HepG2 (cell line): ENCODE measurements at places on chromosomes 1 and 21.

GRCh38 chr1:188062456-188062855, 1233.7 kb downstream of the PLA2G4A start:
- no peak for DNase-seq

GRCh38 chr21:46392921-46393320, 65.8 kb upstream of the DIP2A start:
- no peak for DNase-seq

GRCh38 chr1:207670192-207670591, 25.3 kb downstream of the CR1L start:
- DNase-seq, result no peak

- DNase-seq, result peak; percentile 79
Measured at GRCh38 chr1:16498573-16499413, 15.3 kb downstream of the RNU1-1 start.

DNA sequence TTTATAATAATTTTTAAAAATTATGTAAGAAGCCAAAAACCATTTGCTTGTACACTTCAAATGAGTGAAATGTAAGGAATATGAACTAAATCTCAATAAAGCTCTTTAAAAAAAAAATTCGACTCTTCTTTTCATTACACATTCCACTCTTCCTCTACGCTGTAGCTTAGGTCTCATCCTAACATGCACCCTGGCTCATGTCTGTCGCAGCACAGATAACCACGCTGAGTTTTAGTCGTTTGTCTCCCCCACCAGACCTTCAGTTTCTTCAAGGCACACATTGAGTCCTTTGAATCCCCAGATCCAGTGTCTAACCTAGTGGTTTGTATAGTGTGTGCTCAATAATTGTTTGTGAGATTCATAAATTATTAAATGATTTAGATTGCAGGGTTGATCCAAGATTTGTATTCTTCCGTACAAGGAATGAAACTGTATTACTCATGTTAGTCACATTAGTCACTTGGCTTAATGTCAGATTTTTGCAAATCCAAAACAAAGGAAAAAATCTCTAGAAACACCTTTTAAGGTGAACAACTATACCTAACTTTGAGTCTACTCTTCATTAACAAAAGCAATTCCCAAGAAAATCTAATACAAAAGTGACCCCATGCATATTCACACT, 57.3 kb downstream of the SLC25A24 start:
- DNase-seq, result no peak

DNA sequence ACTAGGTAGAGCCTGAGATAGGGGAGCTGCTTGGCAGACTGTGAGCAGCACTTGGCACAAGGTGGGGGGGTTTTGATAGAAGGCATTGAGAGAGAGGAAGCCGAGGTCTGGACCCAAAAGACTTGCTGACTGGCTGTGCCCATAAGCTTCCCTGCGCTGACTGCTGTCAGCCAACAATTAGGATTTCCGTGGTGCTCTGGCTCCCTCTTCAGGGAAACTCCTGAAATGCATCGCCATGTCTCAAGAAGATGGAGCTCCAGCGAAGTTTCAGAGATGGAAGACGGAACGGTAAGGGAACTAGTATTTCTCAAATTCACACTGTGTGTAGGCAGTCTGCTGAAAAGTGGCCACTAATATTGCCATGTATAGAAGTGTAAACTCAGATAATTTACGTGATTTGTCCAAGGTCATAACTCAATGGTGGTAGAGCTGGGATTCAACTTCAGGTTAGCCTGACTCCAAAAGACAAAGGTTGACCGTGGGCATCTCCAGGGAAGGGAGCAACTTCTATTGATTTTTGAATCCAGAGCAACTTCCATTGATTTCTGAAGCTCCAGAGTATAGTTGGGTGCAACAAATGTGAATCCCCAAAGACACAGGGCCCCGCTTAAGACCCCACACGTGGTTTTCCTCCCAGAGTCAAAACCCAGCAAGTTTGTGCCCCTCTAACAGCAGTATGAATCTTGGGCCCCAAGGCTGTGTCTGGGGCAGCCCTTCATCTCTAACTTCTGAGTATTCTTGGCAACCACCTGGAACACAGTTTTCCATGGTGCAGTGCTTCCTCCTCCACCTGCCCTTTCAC, 44.5 kb upstream of the CRNN start:
- DNase-seq, result peak; percentile 40

- no peak for DNase-seq
Measured at GRCh38 chr21:44865561-44866280, 7.8 kb downstream of the PTTG1IP start.

GRCh38 chr1:201882665-201883132, 6.0 kb upstream of the SHISA4 start:
- no peak for DNase-seq

- DNase-seq, result no peak
Measured at GRCh38 chr21:30251781-30252180, 31.0 kb downstream of the KRTAP24-1 start.

DNA sequence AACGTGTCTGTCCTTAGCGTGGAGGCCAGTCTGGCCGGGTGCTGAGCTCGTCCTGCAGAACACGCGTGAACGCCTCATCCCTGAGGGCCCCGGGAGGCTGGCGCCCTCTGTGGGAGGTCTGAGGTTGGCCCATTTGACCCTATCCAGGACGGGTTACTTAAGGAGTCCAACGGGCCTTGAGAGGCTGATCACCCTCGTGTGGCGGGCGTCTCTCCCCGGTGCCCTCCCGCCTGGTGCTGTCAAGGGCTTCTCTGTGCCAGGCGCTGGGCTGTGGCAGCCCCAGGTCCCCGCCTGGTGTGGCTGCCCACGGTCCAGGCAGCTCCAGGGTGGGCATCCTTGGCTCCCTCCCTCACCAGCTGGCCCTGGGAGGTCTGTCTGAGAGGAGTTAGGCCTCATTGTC, 9.7 kb downstream of the SKI start:
- no peak for DNase-seq

- no peak for DNase-seq
Measured at GRCh38 chr1:64459743-64460142, 10.2 kb upstream of the CACHD1 start.

- DNase-seq, result peak; percentile 12
Measured at GRCh38 chr1:161676958-161677689, 14.2 kb downstream of the FCGR2B start.

DNA sequence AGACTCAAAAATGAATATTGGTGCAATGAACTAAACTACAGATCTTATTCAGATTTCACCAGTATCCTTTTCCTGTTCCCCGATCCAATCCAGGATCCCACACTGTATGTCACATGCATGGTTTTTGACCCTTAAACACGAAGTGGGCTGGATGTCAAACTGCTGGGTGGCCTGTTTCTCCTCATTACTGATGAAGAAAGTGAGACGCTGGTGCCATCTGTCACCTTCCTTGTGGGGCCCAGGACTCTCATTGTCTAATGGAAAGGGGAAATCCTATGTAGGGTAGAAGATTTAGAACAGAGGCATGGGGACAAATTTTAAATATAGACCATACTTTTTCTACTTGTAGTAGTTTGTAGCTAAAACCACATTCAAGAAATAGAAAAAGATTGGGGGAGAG, 56.2 kb downstream of the DISC1 start:
- DNase-seq, result no peak

GRCh38 chr1:981955-982558, at the start of gene PERM1:
Gene PERM1 (minus strand): TSS chr1:982093. CDS start chr1:981029, 1,064 bp downstream.
- DNase-seq, result no peak

GRCh38 chr1:59445040-59445439, 148.1 kb downstream of the FGGY start:
- no peak for DNase-seq

DNA sequence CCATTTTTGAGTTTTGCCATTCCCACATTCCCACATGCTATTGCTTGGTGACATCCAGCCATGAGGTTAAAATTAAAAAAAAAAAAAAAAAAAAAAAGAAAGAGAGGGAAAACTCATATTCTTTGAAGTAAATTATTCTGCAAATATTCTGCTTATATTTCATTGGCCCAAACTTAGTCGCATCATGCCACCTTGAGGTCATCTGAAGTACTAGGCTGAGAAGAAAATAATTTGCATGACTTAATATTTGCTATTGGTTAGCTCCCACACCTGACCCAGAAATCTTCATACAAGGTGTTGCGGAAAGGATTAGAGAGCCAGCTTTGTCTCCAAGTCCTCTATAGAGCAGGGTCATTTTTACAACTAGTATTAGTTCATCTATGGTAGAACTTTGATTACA, 2206.0 kb downstream of the MRPL39 start:
- DNase-seq, result no peak

DNA sequence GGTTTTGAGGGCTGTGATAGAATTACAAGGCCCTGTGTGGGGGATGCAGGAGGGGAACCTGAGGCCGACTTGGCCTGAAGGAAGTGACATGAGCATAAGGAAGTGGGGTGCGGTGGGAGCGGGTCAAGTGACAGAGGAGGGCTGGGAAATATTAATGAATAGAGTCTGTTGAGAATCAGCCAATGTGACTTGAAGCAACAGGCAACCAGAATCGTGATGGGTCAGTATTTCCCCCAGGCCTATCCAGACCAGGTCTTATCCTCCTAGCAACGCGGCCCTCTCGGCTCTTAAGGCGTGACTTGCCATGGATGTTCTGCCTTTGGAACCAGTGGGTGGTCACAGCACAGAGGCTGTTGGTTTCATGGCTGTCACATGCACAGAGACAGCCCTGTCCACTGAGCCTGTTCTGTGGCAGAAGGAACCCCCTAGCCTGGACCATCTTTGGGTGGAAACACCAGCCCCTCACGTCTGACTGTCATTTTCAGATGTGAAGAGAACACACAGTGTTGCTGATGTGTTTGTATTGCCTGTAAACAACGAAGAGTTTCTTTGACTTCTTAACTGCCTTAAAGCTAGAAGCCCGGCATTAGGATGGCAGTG, 468.8 kb downstream of the CAMTA1 start:
- DNase-seq, result no peak

DNA sequence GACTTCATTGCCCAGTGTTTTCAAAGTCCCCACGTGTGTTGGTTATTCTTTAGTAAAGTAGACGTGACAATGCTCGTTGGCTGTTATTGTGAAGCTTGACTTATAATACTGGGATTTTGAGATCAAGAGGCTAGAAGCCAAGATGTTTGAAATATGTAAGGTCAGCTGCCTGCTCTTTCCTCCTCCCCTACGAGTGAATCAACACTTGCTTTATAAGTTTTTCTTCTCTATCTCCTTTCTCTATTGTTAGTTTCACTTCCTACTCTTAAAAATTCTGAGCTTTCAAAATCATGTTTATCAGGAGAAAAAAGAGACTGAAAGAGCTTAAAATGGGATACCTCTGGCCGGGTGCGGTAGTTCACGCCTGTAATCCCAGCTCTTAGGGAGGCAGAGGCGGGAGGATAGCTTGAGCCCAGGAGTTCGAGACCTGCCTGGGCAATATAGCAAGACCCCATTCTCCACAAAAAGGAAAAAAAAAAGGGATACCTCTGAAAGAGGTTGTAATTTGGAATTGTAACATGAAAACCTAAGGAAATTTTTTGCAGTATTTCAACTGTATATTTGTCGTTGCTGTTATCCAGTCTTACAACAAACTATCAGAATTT, 72.0 kb downstream of the EPB41 start:
- DNase-seq, result no peak

GRCh38 chr21:45822429-45823099, 159.0 kb upstream of the COL6A1 start:
- DNase-seq, result no peak

DNA sequence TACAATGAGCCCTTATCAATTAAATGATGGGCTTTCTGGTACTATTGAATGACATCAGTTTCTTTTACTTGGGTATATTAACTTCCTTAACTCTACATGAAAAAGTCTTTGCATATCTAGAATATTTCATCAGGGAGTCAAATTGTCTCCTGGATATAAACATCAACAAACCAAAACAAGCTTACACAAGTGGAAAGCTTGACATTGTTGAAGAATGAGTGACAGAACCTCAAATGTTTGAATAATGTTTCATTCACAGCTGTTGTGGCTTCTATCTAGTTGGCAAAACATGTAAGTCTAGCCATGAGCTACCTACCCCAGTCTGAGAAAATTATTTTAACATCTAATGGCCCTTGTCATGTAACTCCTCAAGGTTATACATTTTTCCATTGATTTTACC, 604.8 kb upstream of the ADAMTS5 start:
- no peak for DNase-seq

DNA sequence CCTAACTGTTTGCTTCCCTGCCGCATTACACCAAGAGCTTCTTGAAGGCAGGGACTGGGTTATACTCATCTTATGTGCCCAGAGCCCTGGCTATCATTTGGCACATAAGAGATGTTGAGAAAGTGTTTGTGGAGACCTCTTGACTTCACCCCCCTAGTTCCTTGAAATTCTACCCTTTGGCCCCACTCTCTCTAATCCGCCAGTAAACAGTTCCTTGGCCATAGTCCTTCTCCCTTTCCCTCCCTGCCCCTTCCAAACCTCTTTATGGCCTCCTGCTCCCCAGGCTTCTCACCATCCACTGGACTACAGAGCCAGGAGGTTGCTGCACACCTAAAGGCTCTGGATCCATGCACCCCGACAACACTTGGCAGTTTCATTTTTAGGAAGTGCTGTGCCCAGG, 1.5 kb upstream of the CDK18 start:
- no peak for DNase-seq

GRCh38 chr1:24795236-24795635, 50.0 kb downstream of the CLIC4 start:
- no peak for DNase-seq

DNA sequence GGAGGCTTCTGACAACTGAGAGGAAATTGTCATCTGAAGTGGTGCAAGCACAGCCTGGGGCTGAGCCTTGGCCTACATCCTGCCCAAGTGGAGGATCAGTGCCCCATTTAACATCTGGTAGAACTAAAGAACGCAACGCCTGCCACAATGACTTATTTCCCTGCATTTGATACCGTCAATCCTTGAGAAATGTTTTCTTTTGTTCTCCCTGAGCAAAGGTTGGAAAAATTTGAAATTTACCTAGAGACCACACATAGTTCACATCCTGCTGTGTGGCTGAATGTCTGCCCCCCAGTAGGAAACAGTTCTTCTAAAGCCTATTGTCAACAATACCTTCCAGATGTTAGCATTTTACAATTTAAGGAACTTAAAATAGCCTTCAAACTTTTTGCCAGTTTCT, 5.6 kb upstream of the RGS4 start:
- no peak for DNase-seq

GRCh38 chr1:67148516-67149178, 13.9 kb upstream of the C1orf141 start:
- DNase-seq, result no peak

GRCh38 chr1:67724928-67725560, 40.0 kb downstream of the GADD45A start:
- DNase-seq, result peak; percentile 63
